ENCODE measurements at places on chromosomes 4 and X. TPM values are rescaled to one million over a fixed set of nuclear protein-coding genes. Genes with fewer than 3 reads are reported as not detected.

Gene PNMA3
- total RNA-seq = not detected

Gene MXRA5
- 0.22 TPM for total RNA-seq

Gene XAGE2
- total RNA-seq = 2.7 TPM

Gene ATP1B4
- not detected for total RNA-seq

Gene XPNPEP2
- total RNA-seq = not detected

- no peak overlapping the region for H3K4me3 ChIP-seq
- H3K36me3 ChIP-seq = no peaks in the 10 kb centered on the region
- peaks cover 2% of the 10 kb centered on the region for H3K27me3 ChIP-seq
- H3K4me1 ChIP-seq = no peaks in the 10 kb centered on the region
- no peak overlapping the region for H3K27ac ChIP-seq
Observed at GRCh38 chr4:37246891-37247290, 2.3 kb downstream of the NWD2 start.

GRCh38 chr4:1010395-1011021 is 918 bp upstream of the FGFRL1 start:
- no peaks in the 10 kb centered on the region for H3K36me3 ChIP-seq
- DNase-seq = no peak
- H3K4me3 ChIP-seq = no peak overlapping the region
- H3K27me3 ChIP-seq = peaks cover 11% of the 10 kb centered on the region

GRCh38 chr4:3291969-3292570 is 751 bp upstream of the RGS12 start:
- no peaks in the 10 kb centered on the region for H3K27me3 ChIP-seq
- peaks cover 11% of the 10 kb centered on the region for H3K4me1 ChIP-seq
- peaks cover 5% of the 10 kb centered on the region for H3K36me3 ChIP-seq

- H3K36me3 ChIP-seq = no peaks in the 10 kb centered on the region
- H3K27ac ChIP-seq = no peak overlapping the region
- no peak overlapping the region for H3K4me3 ChIP-seq
- no peak for DNase-seq
Observed at GRCh38 chrX:153640736-153641575, 6.0 kb upstream of the DUSP9 start.

DNA sequence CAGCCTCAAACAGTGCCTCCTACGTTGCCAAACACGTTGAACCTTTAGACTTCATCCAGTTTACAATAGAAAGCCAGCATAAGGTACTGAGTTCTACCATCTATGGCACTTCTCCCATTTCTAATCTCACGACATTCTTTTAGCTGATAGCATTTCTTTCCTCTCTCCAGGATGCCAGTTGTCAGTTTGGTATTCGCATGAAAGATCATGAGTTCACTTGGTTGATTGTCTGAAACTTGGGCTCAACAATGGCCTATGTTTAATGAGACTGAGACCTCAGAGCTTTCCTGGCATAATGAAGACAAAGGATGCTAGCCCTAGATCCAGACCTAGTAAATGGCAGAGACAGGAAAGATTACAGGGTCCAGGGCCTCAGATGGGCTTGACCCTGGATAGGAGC is 69.2 kb upstream of the SPRY1 start:
- H3K27ac ChIP-seq = no peak overlapping the region
- no peaks in the 10 kb centered on the region for H3K27me3 ChIP-seq
- no peak for DNase-seq
- H3K4me1 ChIP-seq = no peaks in the 10 kb centered on the region

DNA sequence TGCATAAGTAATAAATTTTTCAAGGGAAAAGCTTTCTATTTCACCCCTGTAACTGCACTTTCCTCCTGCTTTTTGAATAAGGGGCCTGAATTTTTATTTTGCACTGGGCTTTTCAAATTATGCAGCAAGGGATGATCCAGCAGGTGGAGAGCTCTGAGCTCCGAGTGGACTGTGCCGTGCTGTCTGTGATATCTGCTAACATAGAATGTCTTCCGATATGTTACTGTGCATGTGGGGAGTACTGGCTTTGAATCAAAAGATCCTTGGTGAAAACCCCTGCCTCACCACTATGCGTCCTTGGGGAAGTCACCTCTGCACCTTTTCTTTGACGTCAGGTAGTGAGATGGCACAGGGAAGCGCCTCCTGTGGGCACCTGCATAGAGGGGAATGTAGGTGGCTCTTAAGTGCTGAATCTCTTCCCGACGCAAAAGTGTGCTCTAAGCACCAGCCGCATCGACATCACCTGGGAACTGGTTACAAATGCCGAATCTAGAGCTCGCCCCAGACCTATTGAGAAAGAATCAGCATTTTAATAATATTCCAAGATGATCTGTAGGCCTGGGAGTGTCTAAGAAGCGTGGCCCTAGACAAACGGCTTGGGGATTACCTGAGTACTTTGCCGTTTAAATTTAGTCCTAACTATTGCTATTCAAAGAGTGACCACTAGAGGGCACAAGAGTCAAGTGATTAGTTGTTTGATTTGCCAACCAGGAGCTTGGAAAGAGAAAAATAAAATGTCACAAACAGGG is 19.2 kb upstream of the WFS1 start:
- no peaks in the 10 kb centered on the region for H3K4me1 ChIP-seq
- H3K27me3 ChIP-seq = no peaks in the 10 kb centered on the region
- no peaks in the 10 kb centered on the region for H3K36me3 ChIP-seq

DNA sequence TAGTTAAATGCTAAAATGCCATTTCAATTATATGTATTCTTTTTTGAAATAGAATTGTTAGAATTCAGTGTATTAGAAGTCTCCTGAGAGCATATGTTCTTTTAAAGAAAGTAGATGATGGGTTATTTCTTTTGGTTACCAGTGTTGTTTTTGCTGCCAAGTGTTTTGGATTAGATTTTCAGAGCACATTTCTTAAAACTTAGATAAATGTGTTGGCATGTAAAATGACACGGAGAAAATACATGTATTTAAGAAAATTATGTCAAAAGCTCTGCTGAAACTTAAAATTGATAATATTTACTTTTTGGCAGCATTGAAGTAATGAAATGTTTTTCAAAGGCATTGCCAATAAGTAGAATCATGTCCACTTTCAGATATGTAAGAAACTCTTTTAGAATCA is 379.7 kb downstream of the ADGRL3 start:
- DNase-seq = no peak
- H3K36me3 ChIP-seq = no peaks in the 10 kb centered on the region
- H3K4me1 ChIP-seq = no peaks in the 10 kb centered on the region
- H3K27ac ChIP-seq = no peak overlapping the region

DNA sequence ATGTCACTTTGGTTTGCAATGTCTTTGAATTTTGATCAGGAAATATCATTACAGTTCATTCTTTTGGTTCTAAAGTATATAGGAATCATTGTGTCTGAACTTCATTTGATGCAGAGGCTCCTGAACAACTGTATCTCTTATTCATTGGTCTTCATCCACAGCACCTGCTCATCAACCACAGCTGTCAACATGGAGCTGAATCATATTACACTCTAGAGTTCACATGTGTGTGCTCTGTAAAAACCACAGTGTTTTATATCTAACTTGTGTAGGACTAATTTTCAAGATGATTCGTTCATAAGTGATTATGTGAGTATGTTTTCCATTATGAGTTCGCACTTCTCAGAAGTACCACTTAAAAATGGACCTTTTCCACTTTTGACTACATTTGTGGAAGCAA is 643.3 kb upstream of the FAM241A start:
- H3K27ac ChIP-seq = no peak overlapping the region
- no peak overlapping the region for H3K4me3 ChIP-seq
- no peaks in the 10 kb centered on the region for H3K4me1 ChIP-seq
- no peaks in the 10 kb centered on the region for H3K36me3 ChIP-seq

DNA sequence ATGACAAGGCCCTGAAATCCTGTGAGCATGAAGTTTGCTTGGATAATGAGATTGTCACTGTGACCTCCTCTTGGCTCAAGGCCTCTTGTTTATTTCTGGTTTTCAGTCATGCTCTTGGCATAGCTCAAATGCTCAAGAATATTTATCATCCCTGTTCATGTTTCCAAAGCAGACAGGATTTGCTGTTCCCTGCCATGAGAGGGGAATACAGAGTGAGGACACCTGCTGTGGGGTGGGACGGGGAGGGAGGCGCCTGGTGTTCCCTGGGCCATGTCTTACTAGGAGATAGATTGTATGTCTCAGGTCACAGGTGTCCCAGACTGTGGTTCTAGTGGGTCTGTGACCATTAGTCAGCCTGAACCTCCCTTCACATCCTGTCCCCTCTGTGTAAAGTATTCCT is 34.9 kb upstream of the SH3RF1 start:
- no peak for DNase-seq
- H3K27me3 ChIP-seq = no peaks in the 10 kb centered on the region
- H3K36me3 ChIP-seq = no peaks in the 10 kb centered on the region
- H3K4me1 ChIP-seq = no peaks in the 10 kb centered on the region
- no peak overlapping the region for H3K27ac ChIP-seq
- H3K4me3 ChIP-seq = no peak overlapping the region

GRCh38 chr4:69832326-69833030 is 27.5 kb downstream of the SULT1E1 start:
- no peak for DNase-seq
- H3K27me3 ChIP-seq = peaks cover 5% of the 10 kb centered on the region
- no peak overlapping the region for H3K4me3 ChIP-seq
- no peak overlapping the region for H3K27ac ChIP-seq
- no peaks in the 10 kb centered on the region for H3K36me3 ChIP-seq

GRCh38 chrX:95860127-95860526 is 824.5 kb upstream of the DIAPH2 start:
- no peaks in the 10 kb centered on the region for H3K27me3 ChIP-seq
- no peak overlapping the region for H3K4me3 ChIP-seq
- DNase-seq = no peak

GRCh38 chrX:78946178-78946931 is 1.2 kb downstream of the P2RY10 start:
- H3K4me3 ChIP-seq = no peak overlapping the region
- H3K27ac ChIP-seq = no peak overlapping the region
- DNase-seq = no peak
- H3K36me3 ChIP-seq = no peaks in the 10 kb centered on the region
- no peaks in the 10 kb centered on the region for H3K27me3 ChIP-seq
